ENCODE measurements at places on chromosomes 7 and 10. TPM values are rescaled to one million over a fixed set of nuclear protein-coding genes. Genes with fewer than 3 reads are reported as not detected.

Gene CPXM2
- 18.9 TPM for total RNA-seq

Gene ARHGAP19
- 3.9 TPM for total RNA-seq

Gene CRHR2
- total RNA-seq, result not detected

Gene HTR7
- 0.74 TPM for total RNA-seq

Gene LAMB1
- total RNA-seq, result 152 TPM

Gene ADRA2A
- total RNA-seq, result 14.2 TPM

Gene FAM25C
- not detected for total RNA-seq

- DNase-seq, result no peak
These were observed 75.0 kb upstream of the ARMC3 start for GRCh38 chr10:22852712-22853353.

DNA sequence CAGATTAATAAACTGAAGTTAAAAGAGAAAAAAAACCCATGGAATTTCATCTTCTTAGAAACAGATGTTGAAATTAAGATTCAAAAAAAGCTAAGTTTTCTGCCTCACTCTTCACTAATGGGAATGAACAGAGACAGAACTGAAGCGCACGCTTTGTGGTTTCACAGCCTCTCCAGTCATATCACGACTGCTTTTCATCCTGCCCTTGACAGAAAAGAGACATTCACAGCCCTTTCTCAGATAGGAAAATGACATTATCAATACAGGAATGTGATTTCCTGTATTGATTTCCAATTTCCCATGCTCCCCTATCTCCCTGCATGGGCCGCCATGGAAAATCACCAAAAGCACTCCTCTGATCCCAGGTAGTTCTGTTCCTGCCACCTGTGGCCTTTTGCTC lies 108.2 kb downstream of the PFKFB3 start:
- DNase-seq, result no peak

GRCh38 chr7:82049442-82049841 lies 279.6 kb upstream of the HGF start:
- no peak for DNase-seq

DNA sequence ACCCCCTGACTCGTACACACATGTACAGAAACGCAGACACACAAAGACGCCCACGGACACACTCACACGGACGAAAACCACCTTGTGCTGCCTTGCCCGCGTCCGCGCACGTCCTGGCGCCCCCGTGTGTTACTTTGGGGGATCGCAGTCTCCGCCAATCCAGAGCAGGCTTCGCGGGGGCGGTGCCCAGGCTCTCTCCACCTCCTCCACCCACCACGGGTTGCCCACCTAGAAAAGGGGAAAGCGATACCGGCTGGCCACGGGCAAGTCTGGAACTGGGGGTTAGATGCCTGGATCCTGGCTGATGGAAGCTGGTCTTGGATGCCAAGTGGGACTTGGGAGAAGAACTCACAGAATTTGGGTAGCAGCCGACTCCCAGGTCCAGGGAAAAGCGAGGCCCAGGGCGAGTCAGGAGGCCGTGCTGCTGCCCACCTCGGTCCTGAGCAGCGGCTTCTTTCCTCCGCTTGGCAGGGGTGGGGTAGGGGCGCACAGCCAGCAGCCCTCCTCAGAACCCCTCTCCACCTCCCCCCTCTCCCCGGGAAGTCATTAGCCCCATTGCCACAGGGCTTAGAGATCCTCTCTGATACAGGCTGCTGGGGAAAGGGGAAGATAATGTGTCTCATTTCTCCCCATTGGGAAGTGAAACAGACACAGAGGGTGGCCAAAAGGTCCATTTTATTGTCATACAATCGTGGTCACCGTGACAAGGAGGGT lies 4.6 kb upstream of the VGF start:
- DNase-seq, result no peak

DNA sequence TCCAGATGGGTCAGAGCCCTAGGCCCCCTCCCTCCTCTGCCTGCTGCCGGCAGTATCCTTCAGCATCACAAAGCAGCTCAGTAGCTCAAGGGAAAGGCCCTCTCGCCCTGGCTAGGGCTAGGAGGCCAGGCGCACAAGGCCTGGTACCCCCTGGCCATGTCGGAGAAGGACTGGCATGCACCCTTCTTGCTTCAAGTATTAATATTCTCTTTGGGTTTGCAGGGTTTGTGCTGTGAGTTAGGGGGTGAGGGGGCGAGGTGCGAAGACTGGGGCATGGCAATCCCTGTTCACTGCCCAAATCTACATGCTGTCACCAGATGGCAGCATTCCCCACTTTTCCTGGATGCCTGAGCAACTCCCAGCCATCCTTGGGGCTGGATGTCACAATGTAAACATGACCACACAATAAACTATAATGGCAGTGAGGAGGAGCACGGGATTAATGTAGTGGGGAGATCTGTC lies 105.2 kb downstream of the NEURL1 start:
- DNase-seq, result no peak

DNA sequence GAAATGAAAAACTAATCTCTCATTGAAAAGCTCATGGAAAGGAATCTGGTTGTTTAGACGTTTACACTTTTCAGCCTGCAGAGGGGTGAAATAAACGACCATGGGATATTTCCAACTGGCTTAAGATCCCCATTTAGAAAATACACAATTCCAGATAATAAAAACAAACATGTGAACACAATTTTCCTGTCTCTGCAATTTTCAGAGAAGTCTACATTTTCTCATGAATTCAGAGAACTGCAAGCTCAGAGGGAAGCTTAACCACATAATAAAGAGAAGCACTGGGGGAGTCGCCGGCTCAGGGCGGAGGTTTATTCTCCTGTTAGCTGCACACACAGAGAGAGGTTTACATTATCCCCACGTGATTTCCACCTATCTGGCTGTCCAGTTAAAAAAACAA lies 215.2 kb downstream of the FANK1 start:
- no peak for DNase-seq

DNA sequence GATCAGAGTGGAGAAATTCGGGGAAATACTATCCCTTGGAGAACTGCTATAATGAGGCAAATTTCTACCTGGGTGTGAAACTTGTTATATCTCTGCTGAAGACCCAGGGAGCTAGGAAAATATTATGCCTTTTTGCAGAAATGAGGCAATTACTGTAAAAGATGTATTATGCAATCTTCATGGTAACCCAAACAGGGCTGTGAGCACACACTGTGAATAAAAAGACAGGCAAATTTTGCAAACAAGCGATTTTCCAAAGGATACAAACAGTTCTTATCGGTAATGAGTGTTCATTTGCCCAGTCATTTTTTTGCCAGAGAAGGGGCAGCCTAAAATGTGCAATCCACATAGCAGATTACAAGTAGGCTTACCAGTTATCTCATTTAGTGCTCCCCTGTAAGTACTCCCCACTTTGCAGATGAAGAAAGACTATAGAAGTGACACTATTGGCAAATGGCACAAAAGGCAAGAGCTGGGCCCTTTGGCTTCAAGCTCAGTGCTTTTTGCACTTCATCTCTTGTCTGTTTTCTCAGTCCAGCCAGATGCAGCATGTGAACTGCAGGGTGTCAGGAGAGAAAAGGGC lies 205.8 kb downstream of the HECW1 start:
- no peak for DNase-seq

GRCh38 chr10:72228318-72228751 lies 12.3 kb upstream of the ASCC1 start:
- no peak for DNase-seq

DNA sequence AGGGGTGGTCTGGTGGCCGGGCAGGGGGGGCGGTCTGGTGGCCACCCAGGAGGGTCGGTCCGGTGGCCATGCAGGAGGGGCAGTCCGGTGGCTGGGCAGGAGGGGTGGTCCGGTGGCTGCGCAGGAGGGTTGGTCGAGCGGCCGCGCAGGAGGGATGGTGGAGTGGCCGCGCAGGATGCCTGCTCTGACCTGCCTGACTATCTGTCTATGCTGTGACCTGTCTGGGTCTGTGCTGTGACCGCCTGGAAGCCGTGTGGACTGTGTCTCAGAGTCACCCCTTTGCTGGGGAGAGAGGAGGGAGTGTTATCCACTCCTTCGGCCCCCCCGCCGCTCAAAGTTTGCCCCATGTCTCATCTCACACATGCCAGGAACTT lies 113.2 kb downstream of the ACTR3B start:
- no peak for DNase-seq

GRCh38 chr7:18890885-18891621 lies 226.4 kb downstream of the TWIST1 start:
- no peak for DNase-seq

DNA sequence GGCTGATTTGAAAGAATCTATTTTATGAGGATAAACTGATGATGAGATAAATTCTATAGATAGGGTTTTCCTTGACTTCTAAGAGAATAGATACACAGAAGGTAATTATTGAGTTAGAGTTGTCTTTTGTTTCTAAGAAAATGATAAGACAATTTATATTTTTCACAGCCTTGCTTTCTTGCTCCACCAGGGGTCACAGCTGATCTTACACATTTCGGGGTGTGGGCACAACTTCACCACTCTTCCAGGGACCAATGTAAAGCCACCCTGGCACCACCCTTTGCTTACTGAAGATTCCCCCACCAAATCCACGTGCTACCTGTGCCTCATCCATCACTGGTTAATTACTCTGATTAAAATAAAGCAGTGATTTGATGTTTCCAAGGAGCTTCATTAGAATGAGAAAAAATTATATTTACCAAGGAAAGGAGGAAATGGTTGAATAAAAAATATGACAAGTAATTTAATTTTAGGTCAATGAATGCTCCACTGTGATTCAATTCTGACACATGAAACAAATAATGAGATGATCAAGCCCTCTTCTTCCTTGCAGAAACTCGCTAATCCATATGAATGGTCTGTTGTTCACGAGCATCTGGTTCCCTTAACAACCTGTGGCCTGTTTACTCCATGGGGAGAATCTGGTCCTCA lies 177.3 kb upstream of the TNS3 start:
- no peak for DNase-seq

GRCh38 chr7:139799586-139799985 lies 21.8 kb upstream of the HIPK2 start:
- DNase-seq, result no peak

All from vagina (tissue), 2 donors.